ENCODE measurements at places on chromosomes 2 and 18. TPM values are rescaled to one million over a fixed set of nuclear protein-coding genes. Genes with fewer than 3 reads are reported as not detected.

Gene GCG
- total RNA-seq, result 17.6 TPM

Gene SLC38A11
- total RNA-seq, result 12.0 TPM

Gene GFPT1
- total RNA-seq, result 28.4 TPM

Gene KATNAL2
- total RNA-seq, result 5.1 TPM

Gene COL4A4
- total RNA-seq, result 3.4 TPM

Gene KCNE4
- 0.79 TPM for total RNA-seq

Gene FIGN
- 1.2 TPM for total RNA-seq

Gene SPIRE1
- total RNA-seq, result 6.7 TPM

Gene PPP1R1C
- 4.3 TPM for total RNA-seq

Gene SETBP1
- total RNA-seq, result 27.3 TPM

Gene DAPL1
- not detected for total RNA-seq

Gene AMER3
- total RNA-seq, result not detected

Gene ERBB4
- total RNA-seq, result 0.16 TPM

Gene ATOH8
- total RNA-seq, result 7.4 TPM

Gene PCGF1
- 3.7 TPM for total RNA-seq

Gene ANKRD30B
- total RNA-seq, result not detected

Gene RAD51AP2
- total RNA-seq, result 0.40 TPM

Gene CDH7
- not detected for total RNA-seq

Gene SLC40A1
- total RNA-seq, result 26.3 TPM

Gene LYPD1
- total RNA-seq, result 3.6 TPM

Gene UBE2E3
- total RNA-seq, result 66.1 TPM

Gene KCNJ3
- 1.3 TPM for total RNA-seq

Gene NYAP2
- not detected for total RNA-seq

Gene C2orf42
- total RNA-seq, result 14.0 TPM

Gene HAAO
- 29.4 TPM for total RNA-seq

Gene STARD6
- not detected for total RNA-seq

Gene ALPP
- total RNA-seq, result not detected

Gene LRP1B
- 0.82 TPM for total RNA-seq

Gene ARHGAP28
- total RNA-seq, result 1.1 TPM

Gene MEX3C
- 24.7 TPM for total RNA-seq

Gene CWC22
- 15.4 TPM for total RNA-seq

Gene PPM1B
- 76.9 TPM for total RNA-seq

Gene POU3F3
- total RNA-seq, result not detected

Gene CYBRD1
- 124 TPM for total RNA-seq

Gene ESCO1
- 39.0 TPM for total RNA-seq

Gene VWA3B
- not detected for total RNA-seq

Gene PREPL
- 55.9 TPM for total RNA-seq

Gene G6PC2
- not detected for total RNA-seq

Gene PLA2R1
- 18.2 TPM for total RNA-seq

Gene CPLX4
- total RNA-seq, result not detected

Gene RESP18
- not detected for total RNA-seq

Gene TRMT61B
- 1.4 TPM for total RNA-seq

Gene RAX
- not detected for total RNA-seq

Gene TXNDC2
- total RNA-seq, result 0.27 TPM

Gene DHRS9
- total RNA-seq, result 257 TPM

Gene RAB1A
- total RNA-seq, result 98.3 TPM

Gene ELOA2
- not detected for total RNA-seq

Gene VAMP8
- total RNA-seq, result 180 TPM

Gene PLEKHM3
- 26.5 TPM for total RNA-seq

Gene CNOT11
- total RNA-seq, result 38.2 TPM

Gene BCL11A
- 38.1 TPM for total RNA-seq
